ENCODE measurements at places on chromosomes 1 and 21.
A peak's percentile ranks its signal among the peaks of the same experiment; 100 is the strongest.

DNA sequence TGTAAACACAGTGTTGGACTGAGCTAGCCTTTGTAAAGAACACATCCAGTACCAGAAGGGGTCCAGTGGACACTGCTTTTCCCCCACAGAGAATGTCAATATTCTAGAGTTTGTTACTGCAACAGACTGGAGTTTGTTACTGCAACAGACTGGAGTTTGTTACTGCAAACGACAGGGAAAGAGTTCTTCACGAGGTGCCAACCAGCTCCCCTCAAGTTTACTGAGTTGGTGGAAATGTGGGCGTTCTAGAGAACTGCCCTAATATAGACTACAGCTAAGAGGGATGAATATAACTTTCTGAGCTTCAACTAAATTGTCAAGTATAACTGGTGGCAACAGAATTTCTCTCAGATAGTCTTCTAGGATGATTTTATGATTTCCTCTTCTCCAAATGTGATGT is 73.8 kb upstream of the NEK2 start:
- DNase-seq: no peak

GRCh38 chr1:6801966-6802365 is 16.7 kb downstream of the CAMTA1 start:
- no peak for DNase-seq

DNA sequence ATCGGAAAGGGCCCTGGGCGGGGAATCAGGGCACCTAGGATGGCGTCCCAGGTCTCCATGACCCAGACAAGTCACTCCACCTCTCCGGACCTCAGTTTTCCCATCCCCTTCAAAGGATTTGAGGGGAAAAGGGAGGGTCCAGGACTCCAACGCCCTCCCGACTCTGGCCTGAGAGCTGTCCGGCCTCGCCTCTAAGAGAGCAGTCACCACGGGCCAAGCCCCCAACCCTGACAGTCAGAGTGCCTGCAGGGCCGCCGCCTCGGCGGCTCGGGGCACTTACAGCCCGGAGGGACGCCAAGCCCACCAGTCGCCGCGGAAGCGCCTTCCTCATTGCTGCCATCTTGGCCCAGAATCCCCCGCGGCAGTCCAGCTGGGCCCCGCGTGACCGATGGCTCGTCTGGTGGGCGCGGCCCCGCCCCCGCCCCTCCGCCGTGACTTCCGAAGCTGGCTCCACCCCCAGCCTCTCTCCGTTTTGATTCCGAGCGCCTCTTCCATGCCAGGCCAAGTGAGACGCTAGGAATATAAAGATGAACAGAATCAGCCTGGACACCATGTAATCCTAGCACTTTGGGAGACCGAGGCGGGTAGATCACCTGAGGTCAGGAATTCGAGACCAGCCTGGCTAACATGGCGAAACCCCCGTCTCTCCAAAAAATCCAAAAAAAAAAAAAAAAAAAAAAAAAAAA is at the start of gene HMGCL:
TSS of gene HMGCL (minus strand) at position 354 of the 686 bp plus-strand sequence. CDS start at position 340, 14 bp downstream.
- DNase-seq: peak; percentile 76

DNA sequence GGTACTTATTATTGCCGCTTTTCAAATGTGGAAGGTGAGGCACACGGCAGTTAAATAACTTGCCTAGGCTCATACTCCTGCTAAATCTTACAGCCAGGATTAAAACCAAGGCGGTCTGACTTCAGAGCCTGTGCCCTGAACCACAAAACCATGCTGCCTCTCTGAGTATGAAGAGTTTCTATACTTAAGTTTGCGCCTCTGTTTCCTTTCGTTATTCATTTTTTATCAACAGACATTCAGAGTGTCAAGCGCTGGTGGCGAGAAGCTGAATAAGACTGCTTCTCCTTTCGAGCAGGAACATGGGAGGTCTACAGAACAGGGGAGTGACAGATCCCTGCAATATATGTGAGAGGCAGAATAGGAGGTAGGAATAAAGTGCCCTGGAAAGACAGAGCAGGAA is 96.0 kb upstream of the DUSP10 start:
- no peak for DNase-seq

DNA sequence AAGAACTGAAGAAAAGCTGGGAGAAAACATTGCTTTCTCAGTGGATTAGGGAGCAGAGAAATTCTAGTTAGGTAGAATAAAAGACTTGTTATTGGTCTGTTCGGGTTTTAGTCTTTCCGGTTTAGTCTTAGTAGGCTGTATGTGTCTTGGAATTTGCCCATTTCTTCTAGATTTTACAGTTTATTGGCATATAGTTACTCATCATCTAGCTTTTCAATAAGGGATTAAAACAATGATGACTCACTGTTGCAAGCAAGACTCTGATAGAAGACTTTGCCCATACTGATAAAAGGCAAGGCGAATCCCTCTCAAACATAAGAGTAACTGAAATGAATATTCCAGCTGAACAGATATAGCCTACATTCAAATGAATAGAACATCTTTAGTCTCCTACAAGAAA is 62.3 kb downstream of the GPR137B start:
- DNase-seq: no peak

DNA sequence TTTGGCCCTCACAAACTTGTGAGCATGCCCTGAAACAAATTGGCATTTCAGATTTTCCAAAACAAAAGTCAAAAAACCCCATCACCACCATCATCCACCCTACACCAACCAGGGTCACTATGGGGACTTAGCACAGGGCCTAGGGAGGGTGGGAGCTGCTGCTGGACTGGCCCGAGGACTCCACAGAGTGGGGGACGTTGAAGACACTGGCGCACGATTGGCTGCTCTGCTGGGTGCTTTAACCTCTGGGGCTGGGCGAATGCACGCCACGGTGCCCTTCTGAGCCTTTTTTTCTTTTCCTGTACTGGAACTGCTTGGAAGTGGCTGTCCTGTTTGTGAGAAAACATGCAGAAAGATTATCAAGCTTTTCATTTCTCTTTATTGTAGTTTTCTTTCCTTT is 92.8 kb downstream of the CD247 start:
- no peak for DNase-seq

DNA sequence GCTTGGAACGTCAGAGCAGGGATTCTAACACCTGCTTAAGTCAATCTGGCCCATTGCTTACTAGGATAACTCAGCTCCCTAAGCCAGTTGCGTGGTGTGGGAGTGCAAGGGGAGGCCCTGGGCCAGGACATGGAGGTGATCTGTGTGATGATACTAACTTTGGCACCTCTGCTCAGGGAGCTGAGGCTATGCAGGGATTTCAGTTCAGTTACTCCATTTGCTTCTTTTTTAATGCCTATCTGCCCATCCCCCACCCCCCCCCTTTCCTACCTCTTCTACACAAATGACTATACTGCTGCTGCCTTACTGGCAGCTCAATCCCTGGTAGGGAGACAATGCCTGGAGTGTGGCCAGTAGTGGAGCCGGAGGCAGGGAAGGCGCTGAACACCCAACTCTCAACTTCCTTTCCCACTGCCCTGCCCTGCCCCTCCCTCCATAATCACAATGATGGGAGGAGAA is 19.5 kb downstream of the INKA2 start:
- DNase-seq: no peak

- no peak for DNase-seq
Measured at GRCh38 chr1:100810360-100810759, 84.3 kb downstream of the EXTL2 start.

DNA sequence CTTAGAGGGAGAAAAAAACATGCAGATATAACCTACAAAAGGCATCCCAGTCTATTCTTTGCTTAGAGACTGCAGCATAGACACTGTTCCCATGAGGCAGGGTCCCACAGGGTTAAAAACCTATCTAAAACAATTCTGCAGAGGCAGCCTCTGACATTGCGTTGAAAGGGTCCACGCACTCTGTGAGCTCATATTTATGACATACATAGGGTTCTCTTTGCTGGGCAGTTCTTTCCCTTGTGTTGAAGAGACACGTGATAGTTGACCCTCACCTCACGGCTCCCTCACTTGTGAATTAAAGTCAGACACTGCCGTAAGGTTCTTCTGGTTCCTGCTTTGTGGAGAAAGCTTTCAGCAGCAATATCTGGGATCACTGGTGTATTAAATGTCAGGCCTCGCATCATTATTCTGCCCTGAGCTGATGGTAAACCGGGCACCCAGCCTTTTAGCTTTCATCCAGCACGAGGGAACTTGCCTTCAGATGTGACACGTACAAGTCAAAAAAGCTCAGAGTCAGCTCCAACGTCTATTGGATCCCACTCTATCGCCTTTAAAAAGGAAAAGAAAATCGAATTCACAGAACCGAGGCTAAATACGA is 52.8 kb upstream of the HNRNPU start:
- no peak for DNase-seq

- DNase-seq: no peak
Measured at GRCh38 chr1:97999320-97999719, 78.5 kb upstream of the DPYD start.

DNA sequence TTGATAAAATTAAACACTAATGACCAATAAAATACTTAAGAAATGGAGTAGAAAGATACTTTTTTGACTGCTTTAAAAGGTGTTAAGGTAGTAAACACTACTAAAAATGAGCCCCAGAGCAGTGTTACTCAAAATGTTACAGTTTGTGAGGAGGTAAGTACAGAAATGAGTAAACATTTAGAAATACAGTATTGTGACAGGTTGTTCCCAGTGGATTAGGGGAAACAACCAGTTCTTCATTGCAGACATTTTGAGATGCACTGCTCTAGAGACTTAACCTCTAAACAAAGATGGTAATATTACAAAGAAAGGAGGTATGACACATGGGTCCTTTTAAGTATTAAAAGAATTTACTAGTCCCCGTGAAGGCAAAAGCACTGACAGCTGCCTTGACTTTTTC is 12.7 kb downstream of the DHX9 start:
- no peak for DNase-seq

DNA sequence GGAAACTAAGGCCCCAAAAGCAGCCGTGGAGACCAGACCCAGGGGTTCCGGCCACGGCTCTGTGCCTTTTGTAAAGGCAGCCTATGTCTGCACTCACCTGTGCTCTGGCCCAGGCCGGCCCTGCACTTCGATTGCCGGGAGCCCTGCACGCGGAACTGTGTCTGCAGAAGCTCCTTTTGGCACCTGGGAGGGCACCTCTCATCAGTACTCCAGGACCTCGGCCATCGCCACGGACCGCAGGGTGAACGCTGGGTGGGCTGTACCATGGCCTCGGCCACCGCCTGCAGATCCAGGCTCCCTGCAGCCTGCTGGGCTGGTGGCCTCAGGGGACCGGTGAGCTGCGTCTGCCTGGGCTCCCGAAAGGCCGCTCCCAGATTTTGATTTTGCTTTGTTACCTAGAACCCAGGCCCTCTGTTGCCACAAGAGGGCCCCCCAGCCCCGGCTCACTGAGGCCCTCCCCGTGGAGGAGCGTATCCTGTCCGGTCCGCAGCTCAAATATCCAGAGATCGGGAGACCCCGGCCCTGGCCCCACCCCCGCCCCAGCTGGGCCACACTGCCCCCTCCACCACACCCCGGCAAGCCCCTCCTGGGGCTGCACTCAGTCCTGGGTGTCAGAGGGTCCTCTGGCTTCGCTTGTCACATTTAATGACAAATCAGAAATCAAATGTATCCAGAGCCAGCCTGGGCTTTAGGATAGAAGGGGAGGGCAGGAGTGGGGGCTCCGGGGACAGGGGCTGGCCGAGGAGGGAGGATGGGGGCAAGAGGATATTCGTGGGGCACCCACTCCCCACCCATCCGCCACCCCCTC is 60.2 kb upstream of the PDE9A start:
- peak; percentile 43 for DNase-seq

GRCh38 chr1:245715970-245716369 is 561.2 kb downstream of the KIF26B start:
- DNase-seq: no peak

GRCh38 chr1:195714248-195714647 is 894.0 kb downstream of the KCNT2 start:
- DNase-seq: no peak

DNA sequence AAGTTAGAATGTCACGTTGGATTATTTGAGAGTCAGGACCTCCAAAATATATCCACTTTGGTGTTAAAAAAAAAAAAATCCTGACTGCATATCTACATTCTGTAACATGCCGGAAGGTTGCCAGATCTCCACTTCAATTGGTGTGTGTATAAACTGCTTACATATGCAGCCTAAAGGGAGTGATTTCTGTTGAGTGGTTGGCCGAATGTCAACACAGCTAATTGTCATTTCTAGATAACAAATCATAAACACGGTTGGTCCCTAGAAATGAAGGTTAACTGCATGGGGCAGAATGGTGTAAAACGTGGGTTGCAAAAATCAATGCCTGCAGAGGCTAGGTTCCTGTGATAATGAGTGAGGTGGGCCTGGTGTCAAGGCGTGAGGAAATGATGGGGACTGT is 15.0 kb upstream of the ROR1 start:
- DNase-seq: no peak

GRCh38 chr1:6386371-6386949 is 7.1 kb downstream of the ACOT7 start:
- no peak for DNase-seq

DNA sequence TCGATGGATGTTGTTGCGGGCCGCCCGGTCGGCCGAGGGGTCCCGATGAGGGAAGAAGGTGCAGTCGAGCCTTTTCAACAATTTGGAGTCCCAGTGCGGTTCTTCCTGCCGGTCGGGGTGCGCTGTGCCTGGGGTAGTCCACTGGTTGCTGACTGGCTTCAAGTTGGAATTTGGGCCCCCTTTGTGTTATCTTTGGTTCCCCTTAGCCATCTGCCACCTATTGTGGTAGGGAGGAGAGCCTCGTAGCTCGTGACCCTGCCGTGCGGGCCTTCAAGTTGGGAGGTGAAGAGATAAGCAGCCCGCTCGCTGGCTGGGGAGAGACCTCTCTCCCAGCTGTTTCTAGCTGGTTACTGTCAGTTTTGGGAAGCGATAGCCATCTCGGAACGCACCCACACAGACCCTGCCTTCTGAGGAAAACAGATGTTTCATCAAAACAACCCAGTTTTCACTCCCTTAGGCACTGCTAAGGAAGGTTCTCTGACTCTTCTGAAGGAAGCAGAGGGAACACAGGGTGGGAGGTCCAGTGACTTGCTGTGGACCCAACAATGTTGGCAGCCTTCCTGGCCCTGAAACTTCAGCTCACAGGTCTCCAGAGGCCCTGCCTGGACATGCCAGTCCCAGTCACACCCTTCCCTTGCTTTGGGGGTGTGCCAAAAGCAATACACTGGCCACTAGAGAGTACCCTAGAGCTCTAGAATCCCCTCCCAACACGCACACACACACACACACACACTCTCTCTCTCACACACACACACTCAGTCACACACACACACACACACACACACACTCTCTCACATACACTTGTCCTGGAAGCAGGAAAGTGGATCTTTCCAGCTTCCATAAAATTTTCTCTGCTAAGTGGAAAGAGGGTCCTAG is 1.0 kb downstream of the BTG2 start:
- no peak for DNase-seq

GRCh38 chr1:59137968-59138367 is 158.9 kb upstream of the FGGY start:
- no peak for DNase-seq

DNA sequence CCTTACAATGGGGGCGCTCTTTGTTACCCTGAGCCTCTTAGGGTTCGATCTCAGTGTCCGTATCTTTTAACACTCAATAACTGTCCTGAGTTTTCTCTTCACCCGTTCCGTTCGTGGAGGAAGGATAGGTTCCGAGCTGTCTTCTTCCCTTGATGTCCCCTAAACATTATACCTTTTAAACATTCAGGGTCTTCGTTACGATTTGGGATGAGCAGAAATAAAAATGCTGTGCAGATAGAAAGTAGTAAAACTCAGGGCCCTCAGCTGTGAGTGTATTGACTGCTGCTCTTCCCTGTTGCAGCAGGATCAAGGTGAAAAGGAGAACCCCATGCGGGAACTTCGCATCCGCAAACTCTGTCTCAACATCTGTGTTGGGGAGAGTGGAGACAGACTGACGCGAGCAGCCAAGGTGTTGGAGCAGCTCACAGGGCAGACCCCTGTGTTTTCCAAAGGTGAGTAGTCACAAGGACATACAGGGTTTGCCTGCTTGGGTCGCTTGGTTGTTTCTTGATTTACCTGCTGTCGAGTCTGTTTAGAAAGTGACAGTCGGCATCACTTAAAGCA is 784 bp downstream of the RPL11 start:
- DNase-seq: no peak
